ENCODE measurements at places on chromosomes 4 and X. TPM values are rescaled to one million over a fixed set of nuclear protein-coding genes. Genes with fewer than 3 reads are reported as not detected.

Gene AWAT2
- polyA plus RNA-seq: not detected

GRCh38 chr4:27490766-27491165 lies 630.1 kb downstream of the STIM2 start:
- DNase-seq: no peak

Gene TMPRSS11A
- polyA plus RNA-seq: not detected

DNA sequence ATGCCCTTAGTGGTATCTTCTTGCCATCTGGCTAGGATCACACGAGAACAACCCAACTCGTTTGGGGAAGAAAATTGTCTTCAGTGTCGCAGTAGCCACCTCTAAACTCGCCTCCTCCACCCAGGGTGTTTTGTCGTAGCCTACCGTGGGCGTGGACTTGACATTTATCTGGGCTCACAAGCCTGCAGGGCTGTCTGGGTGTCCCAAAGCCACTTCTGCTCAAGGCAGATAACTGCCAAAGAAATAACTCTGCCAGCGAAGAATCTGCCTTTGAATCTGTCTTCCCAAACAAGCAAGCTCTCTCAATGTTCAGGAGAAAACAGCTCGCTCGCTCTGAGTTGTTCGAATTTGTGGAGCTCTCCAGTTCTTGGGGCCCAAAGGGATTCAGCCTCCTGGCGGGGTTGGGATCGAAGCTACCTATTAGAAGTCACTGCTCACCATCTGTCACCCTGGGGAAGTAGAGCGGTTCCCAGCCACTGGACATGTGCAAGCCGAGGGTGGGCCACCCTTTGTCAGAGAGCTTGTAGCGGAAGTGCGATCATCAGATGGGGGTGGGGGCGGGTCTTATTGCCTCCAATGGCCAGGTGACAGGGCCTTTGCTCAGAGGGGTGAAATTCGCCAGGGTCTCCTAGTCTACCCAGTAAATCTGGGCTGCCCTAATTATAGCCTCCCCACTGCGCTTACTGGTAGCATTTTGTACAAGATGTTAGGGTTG lies 14.8 kb downstream of the BLOC1S4 start:
- DNase-seq: no peak
